Stimulated activated CD8-positive, alpha-beta memory T cell treated with anti-CD3 and anti-CD28 coated beads, Interleukin-2, amount 100 ng/mL, for 1 hour (primary cell): ENCODE measurements at places on chromosomes 2 and 18.

- DNase-seq, result no peak
Measured at GRCh38 chr2:183541766-183542165, 417.5 kb downstream of the NUP35 start.

DNA sequence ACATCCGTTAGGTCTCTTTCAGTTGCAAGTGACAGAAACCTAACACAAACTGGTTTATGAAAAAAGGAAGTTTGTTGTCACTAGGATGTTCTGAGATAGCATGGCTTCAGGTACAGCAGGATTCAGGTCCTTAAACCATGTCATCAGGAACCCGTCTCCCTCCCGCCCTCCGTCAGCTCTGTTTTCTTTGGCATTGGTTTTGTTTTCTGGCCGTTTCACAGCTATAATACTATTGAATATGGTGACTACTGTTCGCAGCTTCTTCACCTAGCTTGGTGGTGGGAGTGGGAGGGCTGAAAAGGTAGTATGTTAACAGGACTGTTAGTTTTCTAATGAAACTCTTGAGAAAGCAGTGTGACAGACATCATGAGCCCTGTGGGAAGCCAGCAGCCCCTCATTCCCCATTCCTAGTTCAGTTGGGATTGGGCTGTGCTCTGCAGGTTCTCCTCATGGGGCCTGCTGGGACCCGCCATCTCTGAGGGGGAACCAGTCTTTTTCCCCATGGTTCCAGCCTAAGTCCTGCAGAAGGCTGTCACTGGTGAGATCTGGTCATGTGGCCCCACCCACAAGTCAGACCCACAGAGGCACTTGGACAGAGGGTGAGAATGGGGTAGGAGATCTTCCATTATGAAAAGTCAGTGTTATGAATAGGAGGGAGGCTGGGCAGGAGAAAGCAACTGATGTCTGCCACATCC lies 12.1 kb downstream of the PTMA start:
- DNase-seq, result no peak

GRCh38 chr2:79369127-79369526 lies 143.7 kb upstream of the CTNNA2 start:
- DNase-seq, result no peak

DNA sequence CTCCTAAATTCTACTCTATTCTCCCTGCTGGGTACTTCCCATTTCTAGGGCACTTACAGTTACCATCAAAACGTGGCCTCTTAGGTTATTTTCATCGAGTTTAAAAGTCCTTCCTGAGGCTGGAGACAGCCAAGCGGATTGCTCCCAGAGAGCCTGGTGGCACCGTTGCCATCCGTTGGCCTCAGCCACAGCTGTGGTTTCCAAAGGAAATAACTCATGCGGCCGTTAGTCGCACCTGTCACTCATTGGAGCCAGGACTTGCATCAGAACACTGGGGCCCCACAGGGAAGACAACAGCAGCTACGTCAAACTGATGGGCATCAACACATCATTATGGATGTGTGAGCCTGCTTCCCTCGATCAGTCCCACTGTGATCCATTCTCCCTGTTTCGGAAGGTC lies 453.4 kb downstream of the BCL11A start:
- no peak for DNase-seq

- DNase-seq, result no peak
Measured at GRCh38 chr2:42171396-42171980, 2.3 kb downstream of the EML4 start.

DNA sequence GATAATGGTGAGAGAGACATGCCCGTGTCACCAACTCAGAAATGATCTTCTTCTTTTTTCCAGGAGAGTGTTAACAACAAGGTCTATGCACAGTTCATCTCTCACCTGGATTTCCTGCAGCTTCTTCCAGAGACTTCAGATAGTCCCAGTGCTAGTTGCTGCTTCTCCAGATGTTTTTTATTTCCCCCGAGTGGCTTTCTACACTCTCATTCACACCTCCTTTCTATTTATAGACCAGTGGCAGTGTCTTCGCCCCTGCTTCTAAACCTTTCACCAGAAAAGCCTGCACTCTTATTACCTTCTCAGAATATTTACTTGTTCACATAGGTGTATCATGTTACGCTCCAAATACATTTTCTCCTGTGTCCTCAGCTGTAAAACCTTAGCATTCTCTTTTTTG lies 558.8 kb upstream of the CHAC2 start:
- no peak for DNase-seq
